ENCODE measurements at places on chromosomes 11 and 22.

DNA sequence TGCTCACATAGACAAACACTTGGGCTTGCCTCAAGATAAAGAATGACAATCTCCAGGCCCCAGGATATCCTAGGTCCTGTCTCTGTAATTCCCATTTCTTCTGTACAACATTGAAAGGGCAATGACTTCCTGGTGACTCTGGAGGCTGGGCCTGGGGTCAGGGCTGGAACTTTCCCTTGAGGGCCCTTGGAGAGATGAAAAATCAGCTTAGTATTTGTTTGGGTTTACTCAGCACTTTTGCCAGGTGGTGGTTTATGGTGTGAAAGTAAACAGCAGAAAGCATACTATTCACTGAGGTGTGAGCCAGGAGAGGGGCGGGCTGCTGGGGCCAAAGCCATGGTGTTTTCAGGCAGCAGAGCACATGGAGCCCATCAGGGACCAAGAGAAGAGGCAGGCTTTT is 214.7 kb upstream of the NARS2 start:
- DNase-seq = no peak

DNA sequence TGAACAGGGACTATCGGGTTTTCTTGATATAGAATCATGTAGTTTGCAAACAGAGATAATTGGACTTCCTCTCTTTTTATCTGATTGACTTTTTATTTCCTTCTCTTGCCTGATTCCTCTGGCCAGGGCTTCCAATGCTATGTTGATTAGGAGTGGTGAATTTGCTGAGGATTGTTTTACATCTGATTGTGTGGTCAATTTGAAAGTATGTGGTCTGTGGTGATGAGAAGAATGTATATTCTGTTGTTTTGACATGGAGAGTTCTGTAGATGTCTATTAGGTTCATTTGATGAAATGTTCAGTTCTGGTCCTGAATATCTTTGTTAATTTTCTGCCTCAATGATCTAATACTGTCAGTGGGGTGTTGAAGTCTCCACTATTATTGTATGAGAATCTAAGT is 713.2 kb upstream of the CCDC179 start:
- no peak for DNase-seq

GRCh38 chr11:116791002-116791812 is 472 bp downstream of the APOA5 start:
- DNase-seq = peak; percentile 72

DNA sequence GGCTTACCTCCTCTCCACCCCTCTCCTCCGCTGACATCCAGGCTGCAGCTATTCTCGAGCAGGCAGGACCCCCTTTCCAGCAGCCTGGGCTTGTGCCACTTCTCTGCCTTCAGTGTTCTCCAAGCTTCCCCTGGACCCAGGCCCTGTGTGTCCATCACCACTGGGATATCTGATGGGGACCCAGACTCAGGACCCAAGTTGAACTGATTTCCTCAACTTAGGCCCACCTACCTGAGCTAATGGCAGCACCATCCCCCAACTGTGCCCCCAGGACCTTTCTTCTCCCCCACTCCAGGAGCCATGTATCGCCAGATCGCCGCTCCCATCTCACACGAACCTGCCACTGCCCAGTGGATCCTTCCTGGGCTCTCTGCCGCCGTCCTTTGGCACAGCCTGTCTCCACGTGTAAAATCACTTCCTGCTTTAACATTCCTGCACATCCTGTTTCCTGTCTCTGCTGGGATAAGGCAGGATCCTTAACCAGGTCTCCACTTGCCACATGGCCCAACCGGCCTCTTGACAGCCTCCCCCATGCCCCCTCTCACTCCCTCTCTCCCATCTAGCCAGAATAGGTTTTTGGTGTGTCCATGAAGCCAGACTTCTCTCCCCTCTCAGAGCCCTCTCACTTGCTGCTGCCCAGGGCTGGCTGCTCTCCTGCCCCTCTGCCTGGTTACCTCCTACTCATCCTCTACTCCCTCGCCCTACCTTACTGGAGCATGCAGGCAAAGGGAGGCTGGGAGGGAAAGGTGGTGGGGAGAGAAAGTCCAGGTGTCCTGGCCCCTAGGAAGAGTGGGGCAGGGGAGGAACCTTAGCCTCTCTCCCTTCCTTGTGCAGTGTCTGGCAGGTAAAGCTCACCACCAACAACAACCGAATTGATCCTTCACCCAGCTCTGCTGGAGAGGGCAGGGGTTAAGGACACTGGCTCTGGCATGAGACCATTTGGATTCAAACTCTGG is 9.4 kb downstream of the SPATA19 start:
- no peak for DNase-seq

- DNase-seq = no peak
These were observed 1.3 kb downstream of the FAR1 start for GRCh38 chr11:13669544-13670488.

- peak; percentile 67 for DNase-seq
These were observed 396 bp downstream of the OSBP start for GRCh38 chr11:59615120-59615636.

GRCh38 chr11:69337211-69337721 is 43.3 kb downstream of the MYEOV start:
- DNase-seq = peak; percentile 65

DNA sequence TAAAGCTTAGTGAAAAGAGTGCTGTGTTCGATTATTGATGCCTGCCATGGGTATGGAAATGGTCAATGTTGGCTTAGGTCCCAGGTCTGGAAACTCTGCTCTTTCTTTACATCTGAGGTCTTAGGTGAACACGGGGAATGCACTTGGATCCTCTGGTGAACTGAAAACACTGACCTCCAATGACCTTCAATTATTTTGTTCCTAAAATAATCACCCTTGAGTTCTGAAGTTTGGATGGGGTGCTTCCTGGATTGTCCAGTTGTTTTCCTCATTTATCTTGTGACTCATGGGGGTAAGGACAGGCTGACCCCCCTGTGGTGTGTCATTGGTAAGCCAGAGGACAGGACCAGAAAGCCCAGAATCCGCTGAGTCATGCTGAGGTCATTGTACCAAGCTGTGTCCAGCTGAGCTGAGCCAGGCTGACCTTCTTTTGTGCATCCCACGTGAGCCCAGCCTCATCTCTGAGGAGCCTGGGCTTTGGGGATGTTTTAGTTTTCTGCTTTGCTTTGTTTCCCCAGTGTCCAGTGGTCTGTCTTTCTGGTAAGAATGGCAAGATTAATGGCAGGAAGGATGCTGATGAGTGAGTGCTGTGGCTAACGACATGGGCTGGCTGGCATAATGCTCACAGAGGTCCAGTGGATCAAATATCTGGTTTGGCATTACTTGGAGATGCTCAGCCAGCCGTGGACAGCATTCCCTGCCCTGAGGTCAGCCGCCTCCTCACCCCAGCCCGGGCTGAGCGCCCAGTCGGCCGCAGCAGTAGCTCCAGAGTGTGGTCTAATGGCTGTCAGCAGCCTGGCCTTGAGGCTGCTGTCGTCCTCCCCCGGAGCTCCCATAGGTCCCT is 35.6 kb downstream of the AMPD3 start:
- DNase-seq = no peak

DNA sequence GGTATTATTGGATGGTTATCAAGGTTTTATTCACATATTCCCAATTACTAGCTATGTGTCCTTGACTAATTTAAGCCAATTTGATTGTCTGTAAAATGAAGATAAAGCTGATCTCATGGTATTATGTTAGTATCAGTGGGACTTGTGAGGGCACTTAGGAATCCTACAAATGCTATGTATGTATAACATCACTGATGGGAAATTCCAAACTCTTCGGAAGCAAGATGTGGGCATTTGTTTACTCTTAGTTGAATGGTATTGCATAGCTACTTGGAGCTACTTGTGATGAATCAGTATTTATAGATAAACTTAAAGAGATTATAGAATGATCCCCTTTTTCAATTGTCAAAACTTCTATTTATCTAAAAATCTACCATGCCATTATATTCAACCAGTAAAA is 239.9 kb downstream of the CNTN5 start:
- DNase-seq = no peak

DNA sequence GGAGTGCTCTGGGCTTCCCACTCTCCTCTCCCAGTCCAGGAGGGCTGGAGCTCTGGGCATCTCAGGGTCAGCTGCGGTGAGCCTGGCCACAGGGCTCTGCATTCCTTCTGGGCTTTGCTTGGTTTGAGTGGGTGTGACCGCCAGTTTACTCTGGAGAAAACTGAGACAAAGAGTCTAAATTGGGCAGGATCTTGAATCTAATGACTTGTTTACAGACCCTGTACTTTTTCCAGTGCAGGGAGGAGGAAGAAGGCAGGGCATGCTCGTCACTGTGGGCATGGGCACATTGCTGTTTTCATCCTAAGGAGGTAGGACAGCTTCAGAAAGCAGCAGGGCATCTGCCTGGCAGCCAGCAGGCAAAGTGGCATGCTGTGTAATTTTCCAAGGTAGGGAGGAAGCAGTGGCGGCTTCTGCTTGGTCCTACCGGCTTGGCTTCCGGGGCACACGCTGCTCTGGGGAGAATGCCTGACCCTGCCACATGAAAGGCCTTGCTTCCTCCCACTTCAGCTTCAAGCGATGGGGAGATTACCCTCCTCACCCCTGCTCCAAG is 22.9 kb downstream of the FLI1 start:
- peak; percentile 36 for DNase-seq

DNA sequence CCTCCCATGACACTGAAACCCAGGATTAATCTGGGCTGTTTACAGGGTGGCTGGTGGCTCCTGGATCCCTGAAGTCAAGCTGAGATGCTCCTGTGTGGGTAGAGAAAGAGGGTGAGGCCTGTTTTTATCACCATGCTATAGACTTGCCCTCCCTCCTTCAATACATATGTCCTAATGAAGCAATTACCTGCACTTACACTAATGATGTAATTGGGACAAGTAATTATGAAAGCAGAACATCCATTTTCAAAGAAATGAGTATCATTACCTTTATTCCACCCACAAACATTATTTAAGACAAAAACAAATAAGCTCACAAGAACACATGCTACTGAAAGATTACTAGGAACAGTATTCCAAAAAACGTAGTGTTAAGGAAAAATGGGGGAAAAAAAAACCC is 64.3 kb upstream of the CHRM4 start:
- DNase-seq = no peak

DNA sequence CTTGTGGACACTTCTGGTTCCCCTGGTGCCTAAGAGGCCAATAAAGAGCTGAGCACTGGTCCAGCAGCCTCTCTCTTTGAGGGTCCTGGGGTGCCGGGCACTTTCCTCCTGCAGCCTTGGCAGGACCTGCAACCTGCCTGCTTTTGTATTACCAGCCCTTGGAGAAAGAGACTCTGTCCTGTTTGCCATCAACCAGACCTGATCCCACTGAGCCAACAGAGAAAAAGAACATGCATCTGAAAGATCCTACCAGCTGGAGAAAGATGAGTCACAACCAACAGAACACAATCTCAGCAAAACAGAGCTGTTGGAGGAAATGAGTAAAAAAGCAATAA is 321.0 kb downstream of the DDX10 start:
- DNase-seq = no peak

GRCh38 chr11:131957201-131957600 is 586.8 kb downstream of the NTM start:
- no peak for DNase-seq

DNA sequence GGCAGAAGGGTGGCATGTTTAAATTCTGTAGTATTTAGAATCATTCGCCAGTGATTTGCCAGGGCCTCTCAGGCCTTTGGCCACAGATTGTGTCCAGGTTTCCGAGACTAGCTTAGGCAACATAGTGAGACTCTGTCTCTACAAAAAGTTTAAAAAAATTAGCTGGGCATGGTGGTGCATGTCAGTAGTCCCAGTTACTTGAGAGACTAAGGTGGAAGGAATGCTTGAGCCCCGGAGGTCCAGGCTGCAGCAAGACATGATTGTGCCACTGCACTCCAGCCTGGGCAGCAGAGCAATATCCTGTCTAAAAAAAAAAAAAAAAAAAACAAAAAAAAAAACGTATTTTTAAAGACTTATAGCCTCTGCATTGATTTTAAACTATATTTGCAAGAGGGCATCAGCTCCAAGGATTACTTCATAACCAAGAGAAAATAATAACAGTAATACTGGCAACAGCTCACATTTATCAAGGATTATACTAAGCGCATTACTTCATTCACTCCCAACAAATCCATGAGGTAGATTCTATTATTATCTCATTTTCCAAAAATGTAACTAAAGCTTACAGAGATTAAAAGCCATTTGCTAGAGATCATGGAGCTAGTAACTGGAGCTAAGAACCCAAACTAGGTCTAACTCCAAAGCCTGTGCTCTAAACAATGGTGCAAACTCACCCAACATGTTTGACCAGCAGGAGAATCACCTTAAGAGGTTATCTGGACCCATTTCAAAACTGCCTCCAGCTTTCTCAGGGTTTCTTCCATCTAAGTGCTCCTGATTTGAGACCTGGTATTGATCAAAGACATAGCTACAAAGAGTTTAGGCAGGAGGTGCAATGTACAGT is 32.6 kb upstream of the SLC6A5 start:
- DNase-seq = no peak

DNA sequence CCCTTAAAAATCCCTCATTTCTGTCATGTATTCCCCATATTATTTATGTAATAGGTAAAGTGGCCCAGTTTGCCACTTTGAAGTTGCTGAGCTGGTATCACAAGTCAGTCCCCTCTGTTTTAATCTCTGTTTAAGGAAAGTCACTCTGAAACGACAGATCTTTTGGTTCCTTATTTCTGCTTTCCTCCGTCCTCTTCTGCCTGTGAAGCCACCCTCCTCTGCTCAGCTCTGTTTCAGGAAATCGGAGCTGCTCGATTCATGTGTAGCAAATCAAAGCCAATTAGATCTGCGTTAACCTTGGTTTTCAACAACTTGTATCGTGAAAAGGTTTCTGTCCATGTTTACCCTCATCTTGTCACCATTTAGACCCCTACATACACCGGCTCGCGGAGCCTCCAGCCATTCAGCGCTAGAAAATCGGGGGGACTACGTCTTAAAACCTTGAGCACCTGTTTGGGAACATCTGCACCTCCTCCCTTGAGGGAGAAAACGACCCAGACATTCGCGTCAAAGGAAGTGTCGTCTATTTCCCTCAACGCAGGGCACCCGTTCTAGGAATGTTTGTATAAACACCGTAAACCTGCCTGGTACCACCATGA is 576 bp upstream of the SC5D start:
- DNase-seq = no peak

GRCh38 chr11:36974771-36975170 is 376.7 kb upstream of the RAG2 start:
- no peak for DNase-seq

DNA sequence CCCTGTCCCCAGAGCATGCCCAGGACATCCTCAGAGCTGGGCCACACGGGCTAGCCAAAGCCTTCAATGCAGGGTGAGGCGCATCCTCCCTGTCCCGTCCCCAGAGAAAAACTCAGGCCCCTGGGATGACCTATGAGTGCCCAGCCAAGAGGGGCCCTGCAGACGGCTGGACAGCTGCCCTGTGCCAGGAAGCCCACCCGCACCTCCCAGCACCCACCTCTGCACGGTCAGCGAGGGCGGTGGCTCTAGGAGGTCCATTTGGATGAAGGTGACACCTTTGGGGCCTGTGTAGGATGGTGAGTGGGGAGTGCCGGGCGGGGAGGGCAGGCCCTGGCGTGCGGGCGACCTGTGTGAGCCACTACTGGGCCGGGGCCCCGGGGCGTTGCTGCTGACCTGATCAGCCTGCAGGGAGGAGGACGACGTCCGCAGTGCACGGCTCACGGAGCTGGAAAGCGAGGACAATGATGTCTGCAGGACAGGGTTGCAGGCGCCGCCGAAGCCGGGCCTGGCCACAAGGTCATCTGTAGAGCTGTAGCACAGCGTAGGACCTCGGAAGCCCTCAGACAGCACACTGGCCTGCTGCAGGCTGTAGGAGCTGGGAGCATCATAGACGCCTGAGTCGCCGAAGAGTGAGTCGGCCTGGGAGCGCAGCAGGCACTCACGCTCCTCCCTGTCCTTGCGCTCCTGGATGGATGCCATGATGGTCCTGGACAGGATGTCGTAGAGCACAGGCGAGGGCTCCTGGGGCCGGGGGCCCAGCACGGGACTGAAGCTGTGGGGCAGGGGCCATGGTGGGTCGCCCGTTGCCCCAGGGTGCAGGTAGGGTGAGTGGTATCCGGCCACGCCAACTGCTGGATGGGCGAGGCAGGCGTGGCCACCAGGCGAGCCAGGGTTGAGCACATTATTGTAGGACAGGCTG is 180.5 kb downstream of the IGLL1 start:
- DNase-seq = no peak
